ENCODE measurements at places on chromosomes 12 and 14.

- no peak for DNase-seq
Measured at GRCh38 chr14:99602788-99603415, 1.1 kb downstream of the CCDC85C start.

- DNase-seq, result no peak
Measured at GRCh38 chr12:92289629-92290349, 144.1 kb upstream of the BTG1 start.

- no peak for DNase-seq
Measured at GRCh38 chr14:81459912-81460311, 59.8 kb upstream of the STON2 start.

DNA sequence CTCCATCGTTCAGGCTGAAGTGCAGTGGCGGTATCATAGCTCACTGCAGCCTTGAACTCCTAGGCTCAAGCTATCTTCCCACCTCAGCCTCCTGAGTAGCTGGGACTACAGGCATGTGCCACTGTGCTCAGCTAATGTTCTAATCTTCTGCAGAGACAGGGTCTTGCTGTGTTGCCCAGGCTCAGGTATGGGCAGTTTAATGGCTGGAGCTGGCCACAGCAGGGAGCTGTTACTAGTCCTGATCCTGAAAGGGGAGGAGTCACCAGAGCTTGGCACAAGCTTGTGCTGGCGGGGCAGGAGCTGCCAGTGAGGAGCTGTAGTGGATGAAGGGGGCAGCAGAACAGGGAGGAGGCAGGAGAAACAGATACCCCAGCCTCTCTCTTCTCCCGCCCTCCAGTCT, 10.6 kb downstream of the TMEM120B start:
- no peak for DNase-seq

GRCh38 chr12:19528750-19529149, 89.5 kb downstream of the AEBP2 start:
- no peak for DNase-seq

GRCh38 chr12:118288174-118288573, 84.5 kb downstream of the TAOK3 start:
- DNase-seq, result no peak

GRCh38 chr12:25459541-25459951, 93.5 kb downstream of the LMNTD1 start:
- no peak for DNase-seq

DNA sequence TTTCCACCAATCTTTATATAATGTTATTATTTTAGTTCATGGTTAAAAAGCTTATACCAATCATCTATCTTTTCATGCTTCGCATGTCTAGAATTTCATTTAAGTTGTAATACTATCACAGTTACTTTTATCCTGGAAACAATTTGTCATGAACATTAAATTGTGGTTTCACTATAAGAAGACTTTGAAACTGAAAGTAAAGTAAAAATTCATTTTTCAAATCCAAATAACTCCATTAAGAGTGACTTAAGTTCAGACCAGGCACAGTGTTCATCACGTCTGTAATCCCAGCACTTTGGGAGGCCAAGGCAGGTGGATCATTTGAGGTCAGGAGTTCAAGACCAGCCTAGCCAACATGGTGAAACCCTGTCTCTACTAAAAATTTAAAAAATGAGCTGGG, 12.4 kb downstream of the ESR2 start:
- DNase-seq, result no peak

DNA sequence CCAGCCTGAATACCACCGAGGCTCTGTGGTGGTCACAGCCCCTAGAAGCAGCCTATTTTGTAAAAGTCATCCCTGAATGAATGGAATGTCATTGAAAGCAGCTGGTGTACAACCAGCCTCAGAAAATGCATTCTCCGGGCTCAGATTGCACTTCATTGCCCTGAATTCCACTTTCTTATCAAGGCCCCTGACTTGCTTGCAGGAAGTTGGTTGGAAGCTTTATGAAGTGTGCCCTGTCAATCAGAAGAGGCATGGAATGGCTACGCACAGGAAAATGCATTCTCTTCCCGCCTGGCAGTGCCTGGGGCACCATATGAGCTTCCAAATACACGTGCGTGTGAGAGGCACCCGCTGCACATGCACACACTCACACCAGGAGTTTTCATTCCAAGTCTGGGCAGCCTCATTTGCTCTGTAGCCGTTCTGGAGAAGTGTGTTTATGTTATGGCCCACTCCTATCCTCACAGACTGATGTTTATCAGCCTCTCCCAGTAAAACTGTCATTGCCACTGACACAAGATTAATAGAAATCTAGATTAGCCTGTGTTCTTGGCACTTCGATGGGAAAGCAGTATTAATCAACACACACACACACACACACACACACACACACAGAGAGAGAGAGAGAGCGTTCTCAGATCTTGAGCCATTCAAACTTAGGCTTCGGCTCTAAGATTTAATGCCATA, 63.9 kb downstream of the NUAK1 start:
- no peak for DNase-seq

GRCh38 chr12:26786491-26786864, 46.5 kb downstream of the ITPR2 start:
- no peak for DNase-seq
